GM23248 (cell line): ENCODE measurements at places on chromosomes 7 and 10. TPM values are rescaled to one million over a fixed set of nuclear protein-coding genes. Genes with fewer than 3 reads are reported as not detected.

DNA sequence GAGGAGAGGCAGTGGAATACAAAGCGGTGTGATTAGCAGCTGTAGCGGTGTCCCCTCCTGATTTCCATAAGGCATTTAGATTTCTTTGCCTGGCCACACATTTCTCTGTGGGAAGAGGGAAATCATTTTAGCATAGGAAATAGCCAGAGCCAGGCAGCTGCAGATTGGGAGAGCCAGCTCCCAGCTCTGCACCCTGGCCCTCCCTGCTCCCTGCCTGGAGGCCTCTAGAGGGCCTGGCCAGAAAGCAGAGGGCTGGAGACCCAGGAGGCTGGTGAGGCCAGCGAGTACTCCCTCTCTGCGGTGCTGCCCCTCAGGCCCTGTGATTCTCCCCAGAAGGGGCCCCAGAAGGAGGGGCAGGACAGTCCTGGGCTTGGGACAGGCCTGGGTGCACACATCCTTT, 85.7 kb downstream of the C10orf105 start:
- no peak for DNase-seq

DNA sequence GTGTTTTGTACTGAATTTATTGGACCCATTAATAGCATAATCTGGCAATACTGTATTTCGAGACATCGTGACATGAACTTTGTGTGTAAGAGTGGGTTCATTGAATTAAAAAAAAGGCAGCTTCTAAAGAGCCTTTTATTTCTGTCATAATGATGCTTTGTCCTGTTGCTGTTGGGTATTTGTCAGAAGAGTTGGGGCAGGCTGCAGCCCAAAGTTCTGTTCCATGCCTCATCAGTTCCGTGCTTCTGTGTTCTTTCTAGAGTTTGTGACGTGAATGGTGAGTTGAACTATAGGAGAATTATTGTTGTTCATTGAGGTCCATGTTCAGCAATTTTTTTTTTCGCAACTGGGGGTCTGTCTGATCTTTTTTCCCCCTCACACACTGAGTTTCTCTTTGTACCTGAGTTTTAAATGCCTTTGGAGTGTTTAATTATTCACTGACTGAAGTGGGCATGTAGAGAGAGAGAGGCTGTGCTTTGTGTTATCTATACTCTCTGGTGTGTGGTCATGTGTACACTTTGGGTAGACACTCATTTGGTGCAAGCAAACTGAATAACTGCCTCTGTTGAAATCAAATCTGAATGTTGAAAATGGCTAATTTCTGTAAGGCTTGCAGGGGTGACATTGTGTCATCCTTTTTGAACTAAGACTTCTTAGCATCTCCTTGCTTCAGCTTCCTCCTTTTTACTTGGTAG, 69.8 kb downstream of the ADD3 start:
- DNase-seq: peak; percentile 81

DNA sequence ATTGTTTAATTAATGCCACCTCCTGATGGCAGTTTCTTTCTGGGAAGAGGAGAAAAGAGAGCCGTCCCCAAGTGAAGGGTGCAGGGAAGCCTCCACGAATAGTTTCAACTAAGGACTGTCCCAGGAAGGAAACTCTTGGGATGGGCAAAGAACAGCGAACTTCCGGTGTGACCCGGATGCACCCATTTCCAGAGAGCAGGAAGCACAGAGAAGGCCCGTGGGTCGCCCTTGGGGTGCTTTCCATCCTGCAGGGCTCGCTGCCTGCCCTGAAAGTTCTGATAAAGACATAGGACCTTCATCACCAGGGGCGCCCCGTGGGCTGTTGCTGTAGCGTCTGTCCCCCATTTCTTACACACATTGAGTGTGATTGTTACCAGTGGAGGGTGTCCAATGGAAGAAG, 27.0 kb downstream of the GTF2I start:
- DNase-seq: no peak

DNA sequence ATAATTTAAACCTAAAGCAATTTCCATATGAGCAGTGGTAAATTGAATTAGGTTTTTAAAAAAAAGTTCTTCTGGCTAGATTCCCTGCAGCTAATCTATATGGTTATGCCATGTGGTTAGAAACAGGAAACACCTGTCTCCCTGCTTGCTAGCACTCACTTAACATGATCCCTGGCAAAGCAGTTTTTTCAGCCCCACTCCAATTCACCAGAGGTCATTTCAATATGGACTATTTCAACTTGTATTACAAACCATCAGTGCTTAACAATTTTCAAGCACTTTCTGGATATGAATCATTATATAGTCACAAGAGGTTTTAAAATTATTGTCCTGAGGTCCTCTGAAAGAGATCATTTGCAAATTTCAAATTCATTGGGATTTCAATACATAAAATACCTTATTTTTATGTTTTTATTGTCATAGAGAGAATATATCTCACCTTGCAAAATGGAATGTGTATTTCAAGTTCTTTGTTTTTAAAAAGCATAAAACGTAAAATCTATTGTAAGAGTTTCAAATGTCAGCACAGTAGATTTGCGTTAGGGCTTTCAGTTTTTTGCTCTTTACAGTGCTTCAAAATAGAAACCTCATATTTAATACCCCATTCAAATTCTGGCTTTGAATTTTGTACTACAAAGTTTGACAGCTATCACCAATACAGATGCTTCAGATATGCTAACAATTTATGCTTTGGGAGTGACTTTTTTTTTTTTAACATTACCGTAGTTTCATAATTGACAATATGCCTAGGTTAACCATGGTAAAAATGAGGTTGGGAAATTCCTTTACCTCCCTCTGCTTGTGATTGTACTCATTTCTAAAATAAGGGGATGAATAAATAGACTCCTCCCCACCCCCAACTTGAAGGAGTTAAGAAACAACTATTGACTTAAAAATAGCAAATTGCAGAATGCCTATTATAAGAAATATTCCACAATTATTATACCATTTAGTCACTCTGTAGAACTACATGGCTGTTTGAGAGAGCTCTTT, 117.5 kb upstream of the HGF start:
- no peak for DNase-seq

CACNA2D1 gene
- 21.2 and 31.1 TPM in 2 replicates for total RNA-seq

PKD2L1 gene
- total RNA-seq: not detected in 2 replicates

GRCh38 chr10:11610826-11611247, 613 bp downstream of the USP6NL start:
- peak; percentile 73 for DNase-seq

FAM25G gene
- not detected in 2 replicates for total RNA-seq

BLVRA gene
- 12.8 and 14.7 TPM in 2 replicates for total RNA-seq

DNA sequence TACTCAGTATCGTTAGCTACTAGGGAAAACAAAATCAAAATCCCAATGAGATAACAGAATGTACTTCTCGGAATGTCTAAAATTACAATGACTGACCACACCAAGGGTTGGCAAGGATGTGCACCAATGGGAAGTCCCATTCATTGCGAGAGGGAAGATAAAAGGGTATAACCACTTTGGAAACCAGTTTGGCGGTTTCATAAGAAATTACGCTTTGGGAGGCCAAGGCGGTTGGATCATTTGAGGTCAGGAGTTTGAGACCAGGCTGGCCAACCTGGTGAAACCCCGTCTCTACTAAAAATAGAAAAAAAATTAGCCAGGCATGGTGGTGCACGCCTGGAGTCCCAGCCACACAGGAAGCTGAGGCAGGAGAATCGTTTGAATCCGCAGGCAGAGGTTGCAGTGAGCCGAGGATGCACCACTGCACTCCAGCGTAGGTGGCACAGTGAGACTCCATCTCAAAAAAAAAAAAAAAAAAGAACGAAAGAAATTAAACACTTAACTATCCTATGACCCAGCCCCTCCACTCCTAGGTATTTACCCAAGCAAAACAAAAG, 7.6 kb downstream of the HACD1 start:
- no peak for DNase-seq

DNA sequence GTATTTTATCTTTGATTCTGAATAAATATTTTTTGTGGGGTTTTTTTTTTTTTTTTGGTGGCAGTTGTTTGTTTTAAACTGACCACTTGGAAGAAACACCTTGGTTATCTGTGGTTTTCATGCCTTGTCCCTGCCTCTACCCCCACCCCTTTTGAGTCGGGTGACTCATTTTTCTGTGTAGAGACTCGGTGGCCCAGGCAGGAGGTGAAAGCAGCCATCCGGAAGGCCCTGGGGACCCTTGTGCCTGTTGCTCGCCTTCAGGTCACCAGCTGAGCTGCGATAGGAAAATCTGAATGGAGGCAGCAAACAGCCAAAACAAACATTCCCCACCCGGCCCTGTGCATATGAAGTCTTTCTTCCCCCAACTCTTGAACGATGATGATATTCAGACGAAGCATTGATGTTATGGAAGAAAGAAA, 22.8 kb downstream of the CYP17A1 start:
- DNase-seq: no peak

BAIAP2L1 gene
- total RNA-seq: 4.2 and 5.9 TPM in 2 replicates

DNA sequence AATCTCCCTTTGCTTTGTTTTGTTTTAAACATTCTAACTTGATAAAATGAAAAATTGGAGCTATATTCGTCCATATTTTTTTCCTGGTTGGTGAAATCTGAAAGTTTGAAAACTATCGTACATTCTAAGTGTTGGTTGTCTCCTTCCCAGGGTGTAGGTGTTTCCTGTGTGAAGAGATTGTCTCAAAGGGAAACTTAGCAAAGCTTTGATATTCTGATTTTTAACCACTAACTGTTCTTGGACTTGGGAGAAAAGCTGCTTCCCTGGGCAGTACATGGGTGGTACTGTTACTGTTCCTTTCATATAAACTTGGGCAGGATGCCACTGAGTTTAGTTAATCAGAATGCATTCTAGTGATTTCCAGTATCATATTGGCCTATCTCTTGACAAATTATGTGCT, 253.5 kb upstream of the LRGUK start:
- no peak for DNase-seq

GRCh38 chr10:121183236-121183635, 332.1 kb downstream of the WDR11 start:
- no peak for DNase-seq
